Hepatocyte (in vitro differentiated cells): ENCODE measurements at places on chromosomes 3 and 15. TPM values are rescaled to one million over a fixed set of nuclear protein-coding genes. Genes with fewer than 3 reads are reported as not detected.

DNA sequence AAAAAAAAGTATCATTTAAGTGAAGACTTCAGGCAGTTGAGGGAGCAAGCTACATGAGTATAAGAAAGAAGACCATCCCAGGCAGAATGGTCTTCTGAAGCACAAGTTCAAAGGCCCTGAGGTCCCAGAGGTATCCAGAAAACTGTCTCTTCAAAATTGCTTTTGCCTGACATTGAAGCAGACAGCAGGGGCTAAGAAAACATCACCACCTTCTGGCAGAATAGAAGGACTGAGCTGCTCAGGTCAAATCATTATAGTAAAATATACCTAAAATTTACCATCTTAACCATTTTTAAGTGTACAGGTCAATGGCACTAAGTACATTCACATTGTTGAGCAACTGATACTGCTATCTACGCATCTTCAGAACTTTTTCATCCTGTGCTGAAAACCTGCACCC is 16.4 kb downstream of the GPR160 start:
- no peaks in the 10 kb centered on the region for H3K27me3 ChIP-seq
- no peak overlapping the region for H3K4me3 ChIP-seq
- H3K27ac ChIP-seq, result no peak overlapping the region
- no peak for DNase-seq
- H3K4me1 ChIP-seq, result no peaks in the 10 kb centered on the region

- peaks cover 39% of the 10 kb centered on the region for H3K4me1 ChIP-seq
- no peaks in the 10 kb centered on the region for H3K36me3 ChIP-seq
- DNase-seq, result no peak
Measured at GRCh38 chr3:184761976-184762375, 50.0 kb upstream of the VPS8 start.

DNA sequence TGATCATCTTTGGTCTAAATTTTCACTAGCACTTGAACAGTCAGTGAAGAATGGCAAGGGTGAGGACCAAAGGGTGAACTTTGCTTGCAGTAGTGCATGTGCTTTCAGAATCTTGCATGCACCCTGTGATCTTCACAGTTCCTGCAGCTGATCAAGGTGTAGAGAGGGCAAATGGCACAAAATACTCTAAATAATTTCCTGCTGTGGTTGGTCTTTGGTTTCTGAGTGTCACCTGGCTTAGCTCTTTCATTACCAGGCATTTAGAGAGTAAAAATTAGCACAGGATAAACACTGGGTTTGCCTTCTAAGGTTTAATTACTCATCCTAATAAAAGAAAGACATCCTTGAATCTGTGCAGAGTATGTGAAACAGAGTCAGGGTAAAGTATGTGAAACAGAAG is 11.4 kb downstream of the TIPARP start:
- H3K4me1 ChIP-seq, result peaks cover 34% of the 10 kb centered on the region
- H3K27ac ChIP-seq, result no peak overlapping the region
- H3K4me3 ChIP-seq, result no peak overlapping the region
- no peaks in the 10 kb centered on the region for H3K36me3 ChIP-seq

Gene STRA6
- total RNA-seq, result 13.6 and 31.5 TPM in 2 replicates

Gene TOP2B
- total RNA-seq, result 96.5 and 109 TPM in 2 replicates

Gene CPNE9
- not detected in 2 replicates for total RNA-seq

DNA sequence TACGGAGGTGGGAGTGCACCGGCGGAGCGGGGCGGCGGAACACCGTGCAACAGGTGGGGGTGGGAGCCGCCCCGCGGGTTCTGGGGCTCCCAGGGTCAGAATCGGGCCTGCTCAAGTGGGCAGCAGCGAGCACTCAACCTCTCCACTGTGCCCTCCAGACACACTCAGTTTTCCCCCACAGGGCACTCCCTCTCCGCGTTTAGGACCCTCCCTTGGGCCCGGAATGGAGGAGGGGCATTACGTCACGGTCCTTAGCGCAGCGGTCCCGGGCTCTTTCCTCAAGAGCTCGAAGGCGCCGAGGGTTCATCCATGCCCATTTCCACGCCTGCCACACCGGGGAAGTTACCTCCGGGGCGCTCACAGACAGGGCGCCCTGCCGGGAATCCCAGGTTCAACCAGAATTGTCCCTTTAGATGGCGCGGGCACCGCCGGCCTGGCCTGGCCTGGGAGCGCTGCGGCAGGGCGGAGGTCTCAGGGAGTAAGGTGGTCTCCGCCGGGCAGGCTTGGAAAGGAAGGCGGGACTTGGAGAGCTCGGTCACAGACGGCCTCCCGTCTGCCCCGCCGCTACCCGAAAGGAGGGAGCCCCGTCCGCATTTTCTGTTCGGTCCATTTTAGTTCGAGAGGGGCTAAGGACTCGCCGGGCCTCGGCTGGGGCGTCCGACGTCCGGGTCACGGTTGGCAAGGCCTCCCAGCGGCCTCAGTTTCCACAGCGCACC is 5.1 kb downstream of the RNU6-1 start:
- H3K4me1 ChIP-seq, result peaks cover 38% of the 10 kb centered on the region
- peaks cover 64% of the 10 kb centered on the region for H3K27me3 ChIP-seq
- no peaks in the 10 kb centered on the region for H3K36me3 ChIP-seq
- no peak for DNase-seq
- no peak overlapping the region for H3K27ac ChIP-seq
